Endothelial cell (in vitro differentiated cells): ENCODE measurements at places on chromosomes 3 and 15. TPM values are rescaled to one million over a fixed set of nuclear protein-coding genes. Genes with fewer than 3 reads are reported as not detected.

Gene ZPLD1
- not detected for total RNA-seq

Gene LTK
- 25.7 TPM for total RNA-seq

Gene SSR3
- 148 TPM for total RNA-seq

Gene ZNF80
- not detected for total RNA-seq

Gene WDR76
- total RNA-seq, result 4.8 TPM

Gene FILIP1L
- 19.1 TPM for total RNA-seq

Gene TCF12
- total RNA-seq, result 123 TPM

Gene SAXO2
- 2.0 TPM for total RNA-seq

Gene UQCC5
- total RNA-seq, result 13.3 TPM

Gene CX3CR1
- 4.2 TPM for total RNA-seq

Gene THRB
- 0.38 TPM for total RNA-seq

Gene TFG
- 74.7 TPM for total RNA-seq

Gene TP63
- total RNA-seq, result 1.0 TPM

Gene SYNPR
- not detected for total RNA-seq

Gene MYRIP
- 0.49 TPM for total RNA-seq
